Activated CD8-positive, alpha-beta T cell treated with anti-CD3 and anti-CD28 coated beads for 36 hours (primary cell): ENCODE measurements at places on chromosomes 12 and 14. TPM values are rescaled to one million over a fixed set of nuclear protein-coding genes. Genes with fewer than 3 reads are reported as not detected.

The DNAL1 gene
- total RNA-seq = 4.8 TPM

GRCh38 chr12:7877420-7877819, 4.7 kb upstream of the SLC2A14 start:
- no peak for DNase-seq

DNA sequence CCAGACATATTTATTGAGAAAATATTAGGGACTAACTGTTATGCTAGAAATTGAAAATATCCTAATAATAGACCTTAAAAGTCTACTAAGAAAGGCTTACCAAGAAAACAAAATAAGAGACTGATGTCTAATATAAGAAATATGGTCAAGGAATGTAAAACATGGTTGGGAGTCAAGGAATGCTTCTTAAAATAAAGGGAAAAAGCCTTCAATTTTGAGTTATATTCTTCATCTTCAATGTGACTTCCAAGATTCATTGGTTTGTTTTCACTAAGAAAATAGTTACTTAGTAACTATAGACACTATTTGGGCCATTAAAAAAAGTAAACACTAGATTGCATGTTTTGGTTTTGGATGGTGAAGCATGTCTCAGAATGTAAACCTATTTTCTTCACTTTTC, 88.1 kb upstream of the ETV6 start:
- no peak for DNase-seq

DNA sequence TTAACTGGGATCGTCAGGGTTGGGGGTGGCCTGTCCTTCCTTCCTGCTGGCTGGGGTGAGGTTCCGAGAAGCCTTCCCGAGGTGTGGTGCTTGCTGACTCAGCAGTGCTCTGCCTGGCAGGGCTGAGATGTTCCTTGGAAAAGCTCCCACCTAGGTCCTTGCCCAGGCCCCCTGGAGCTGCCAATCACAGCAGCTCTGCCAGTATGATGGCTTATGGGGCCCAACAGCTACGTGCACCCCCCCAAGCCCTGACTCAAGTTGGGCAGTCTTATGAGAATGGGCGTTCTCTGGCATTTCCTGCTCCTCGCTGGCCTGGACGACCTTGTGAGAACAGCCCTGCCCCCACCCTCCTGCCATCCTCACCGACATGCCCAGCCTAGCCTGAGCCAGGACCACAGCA, 292.2 kb upstream of the CRY1 start:
- peak; percentile 14 for DNase-seq

The PZP gene
- not detected for total RNA-seq

GRCh38 chr14:103684471-103684870, 30.8 kb downstream of the XRCC3 start:
- no peak for DNase-seq

The SPX gene
- not detected for total RNA-seq

The MYO1H gene
- total RNA-seq = not detected

DNA sequence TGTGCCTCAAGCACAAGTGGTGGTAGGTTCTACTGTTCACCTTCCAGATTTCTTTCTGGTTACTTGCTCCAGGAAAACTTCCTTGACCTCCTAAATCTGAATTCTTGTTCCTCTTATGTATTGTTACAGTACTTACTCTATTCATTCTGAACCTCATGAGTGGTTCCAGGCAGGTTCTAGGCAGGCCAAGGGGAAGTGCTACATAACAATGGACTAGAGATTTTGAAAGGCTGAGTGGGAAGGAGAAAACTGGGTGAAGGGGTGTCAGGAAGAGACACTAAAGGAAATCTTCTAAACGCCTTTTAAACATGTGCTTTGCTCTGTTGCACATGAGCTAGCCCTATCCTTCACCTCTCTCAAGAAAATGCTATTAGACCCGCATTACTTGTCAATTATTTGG, 1.6 kb downstream of the YARS2 start:
- DNase-seq = no peak

DNA sequence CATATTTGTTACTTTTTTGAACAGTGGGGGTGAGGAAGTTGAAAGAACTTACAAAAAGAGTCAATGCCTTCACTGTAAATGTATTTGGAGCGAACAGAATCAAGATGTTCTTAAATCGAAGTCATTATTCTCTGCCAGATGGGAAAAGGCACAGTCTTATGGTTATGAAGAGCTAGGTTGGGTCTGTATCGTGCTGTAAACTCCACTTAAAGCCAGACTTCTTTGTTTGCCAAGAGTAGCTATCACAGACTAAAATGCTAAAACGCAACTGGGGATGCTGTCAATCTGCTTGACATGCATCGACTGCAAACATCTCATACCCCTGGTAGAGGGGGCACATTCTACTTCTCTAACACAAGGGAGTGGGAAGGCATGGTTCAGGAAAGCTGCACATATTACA, 160.4 kb downstream of the DACT1 start:
- DNase-seq = no peak

The MIP gene
- total RNA-seq = not detected

DNA sequence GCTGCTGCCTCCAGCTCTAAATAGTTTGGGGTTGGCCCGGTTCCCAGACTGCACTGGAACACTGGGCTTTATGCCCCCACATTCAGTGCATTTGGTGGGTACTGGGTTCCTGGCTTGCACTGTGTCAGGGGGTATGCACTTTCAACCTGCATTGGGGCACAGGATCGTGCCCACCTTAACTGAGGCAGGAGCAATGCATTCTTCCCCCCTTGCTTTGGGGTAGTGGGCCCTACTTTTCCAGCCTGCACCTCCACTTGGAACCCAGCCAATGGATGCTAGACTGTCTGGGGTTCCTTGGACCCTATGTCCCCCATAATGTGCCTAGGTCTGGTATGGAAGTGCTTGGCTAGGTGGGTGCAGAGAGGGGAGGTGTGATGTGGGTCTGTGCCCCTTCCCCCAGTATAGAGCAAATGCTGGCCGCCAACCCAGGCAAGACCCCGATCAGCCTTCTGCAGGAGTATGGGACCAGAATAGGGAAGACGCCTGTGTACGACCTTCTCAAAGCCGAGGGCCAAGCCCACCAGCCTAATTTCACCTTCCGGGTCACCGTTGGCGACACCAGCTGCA, 615 bp downstream of the TARBP2 start:
- no peak for DNase-seq
